ENCODE measurements at places on chromosomes 11 and 22. TPM values are rescaled to one million over a fixed set of nuclear protein-coding genes. Genes with fewer than 3 reads are reported as not detected.

- peak; percentile 56 for DNase-seq
Measured at GRCh38 chr11:75100314-75100713, 3.6 kb upstream of the OR2AT4 start.

GRCh38 chr11:32830796-32831195 is 1.1 kb downstream of the PRRG4 start:
- no peak for DNase-seq

Gene MS4A12
- total RNA-seq: not detected

GRCh38 chr11:72257570-72257969 is 13.6 kb upstream of the PHOX2A start:
- no peak for DNase-seq

GRCh38 chr11:12125609-12126149 is 15.3 kb downstream of the MICAL2 start:
- DNase-seq: no peak

Gene KRTAP5-10
- total RNA-seq: not detected

GRCh38 chr11:9619004-9619403 is 44.9 kb upstream of the SWAP70 start:
- no peak for DNase-seq

DNA sequence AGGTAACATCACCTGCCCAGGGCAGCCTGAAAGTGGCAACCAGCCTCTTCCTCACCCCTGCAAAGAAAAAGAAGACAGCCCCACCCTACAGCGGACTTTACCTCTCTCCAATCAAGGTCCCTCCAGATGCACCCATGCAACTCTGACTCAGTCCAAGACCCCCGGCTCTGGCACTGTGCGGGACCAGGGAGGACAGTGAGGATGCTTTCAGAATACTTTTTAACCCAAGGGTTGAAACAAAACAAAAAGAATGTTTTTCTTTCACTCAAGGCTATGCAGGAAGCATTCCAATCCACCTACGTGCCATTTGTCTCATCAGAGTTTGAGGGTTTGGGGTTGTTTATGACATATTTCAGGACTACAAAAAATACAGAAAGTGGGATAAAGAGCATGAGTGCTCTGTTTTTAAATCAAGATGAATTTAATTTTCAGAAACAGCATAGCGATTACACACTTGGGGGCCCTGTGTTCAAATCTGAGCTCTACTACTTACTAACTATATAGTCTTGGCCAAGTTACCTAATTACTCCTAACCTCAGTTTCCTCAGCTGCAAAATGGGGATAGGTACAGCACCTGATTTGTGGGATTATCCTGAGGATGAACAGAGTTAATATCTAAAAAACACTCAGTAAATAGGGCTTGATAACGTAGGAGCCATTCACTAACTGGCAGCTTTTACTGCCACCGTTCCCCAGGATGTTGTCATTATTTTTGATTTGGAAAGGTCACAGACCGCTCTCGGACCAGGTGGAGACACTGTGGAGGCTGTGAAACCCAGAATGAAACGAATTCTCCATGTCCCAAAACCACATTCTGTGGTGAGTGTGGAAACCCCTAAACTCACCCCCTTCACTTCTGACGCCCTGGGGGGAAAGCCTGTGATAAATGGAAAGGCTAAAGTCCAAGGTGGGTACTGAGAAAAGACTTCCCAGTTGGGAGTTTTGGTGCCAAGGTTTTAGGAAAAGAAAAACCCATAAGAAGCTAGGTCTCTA is 5.6 kb downstream of the PLAAT3 start:
- no peak for DNase-seq

- DNase-seq: peak; percentile 88
Measured at GRCh38 chr11:67613960-67614715, 7.4 kb downstream of the NDUFV1 start.

DNA sequence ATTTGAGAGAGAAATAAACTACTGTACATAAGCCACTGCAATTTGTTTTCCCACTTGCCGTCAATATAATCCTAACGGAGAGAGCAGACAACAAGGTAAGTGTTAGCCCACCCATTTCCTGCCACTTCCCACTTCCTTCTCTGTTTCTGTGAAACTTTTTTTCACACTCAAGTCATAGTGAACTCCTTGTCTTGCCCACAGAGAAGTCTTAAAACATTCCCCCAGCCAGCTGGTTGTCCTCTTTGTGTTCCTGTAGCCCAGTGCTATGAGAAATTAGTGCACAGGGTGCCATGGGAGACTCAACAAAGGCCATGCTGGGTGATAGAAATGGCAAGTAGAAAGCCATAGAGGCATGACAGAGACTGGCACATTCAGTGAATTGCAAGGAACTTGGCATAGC is 208.6 kb downstream of the BLID start:
- no peak for DNase-seq

Gene SGSM1
- total RNA-seq: 0.09 TPM

DNA sequence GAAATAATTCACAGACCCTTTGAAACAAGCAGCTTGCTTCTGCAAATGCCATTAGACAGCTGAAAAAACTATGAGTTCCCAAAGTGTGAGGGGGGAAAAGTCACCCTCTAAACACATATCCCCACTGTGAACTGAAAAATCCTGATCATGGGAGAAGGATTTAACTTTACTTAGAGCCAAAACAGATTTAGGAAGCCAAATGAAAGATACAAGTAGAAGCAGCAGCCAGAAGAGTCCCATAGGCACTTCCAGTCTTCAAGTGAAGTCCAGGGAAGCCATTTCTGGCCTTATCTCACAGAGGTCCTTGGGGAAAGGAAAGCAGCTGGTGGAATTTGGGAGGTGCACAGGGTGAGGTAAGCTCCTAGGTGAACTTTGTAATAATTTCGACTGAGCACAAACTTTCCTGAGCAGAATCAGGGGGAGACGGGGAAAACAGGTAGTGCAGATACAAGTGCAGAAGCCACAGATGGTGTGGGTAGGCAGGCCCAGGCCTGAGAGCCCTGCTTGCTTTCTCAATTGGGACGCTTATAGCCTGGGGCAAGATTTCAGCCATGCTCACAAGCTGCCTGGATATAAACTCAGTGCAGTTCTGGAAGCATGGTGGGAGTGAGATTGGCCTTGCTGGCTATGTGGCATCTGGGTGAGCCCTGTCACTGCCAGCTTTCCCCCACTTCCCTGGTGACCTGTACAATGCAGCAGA is 44.8 kb downstream of the GAS2 start:
- DNase-seq: no peak

Gene PLAAT5
- 0.26 TPM for total RNA-seq

- no peak for DNase-seq
Measured at GRCh38 chr22:44025171-44026065, 1.3 kb downstream of the PARVB start.

Gene KDM4D
- total RNA-seq: 1.3 TPM

Gene SCGB1D2
- total RNA-seq: not detected

GRCh38 chr22:24247011-24247507 is 2.2 kb upstream of the GGT5 start:
- DNase-seq: no peak

- no peak for DNase-seq
Measured at GRCh38 chr22:37626144-37626543, 13.3 kb upstream of the SH3BP1 start.

Gene NPTXR
- 2.4 TPM for total RNA-seq

Gene FGF19
- not detected for total RNA-seq

DNA sequence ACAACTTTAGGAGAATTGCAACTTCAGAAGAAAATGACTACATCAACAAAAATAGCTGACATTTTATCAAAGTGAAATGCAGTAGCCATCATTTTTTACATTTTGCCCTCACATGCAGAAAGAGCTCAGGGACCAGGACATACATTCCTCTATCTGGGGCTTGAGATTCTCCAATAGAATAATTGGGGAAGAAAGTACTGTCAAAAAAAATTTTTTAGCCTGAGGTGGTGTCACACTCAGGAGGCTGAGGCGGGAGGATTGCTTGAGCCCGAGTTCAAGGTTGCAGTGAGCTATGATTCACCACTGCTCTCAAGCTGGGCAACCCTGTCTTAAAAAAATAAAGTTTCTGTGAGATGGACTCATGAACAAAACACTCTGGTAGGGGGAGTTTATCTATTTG is 32.2 kb upstream of the DEPDC7 start:
- DNase-seq: no peak

GRCh38 chr22:48106715-48107259 is 1344.3 kb downstream of the TBC1D22A start:
- no peak for DNase-seq

Gene SMIM35
- 4.0 TPM for total RNA-seq

DNA sequence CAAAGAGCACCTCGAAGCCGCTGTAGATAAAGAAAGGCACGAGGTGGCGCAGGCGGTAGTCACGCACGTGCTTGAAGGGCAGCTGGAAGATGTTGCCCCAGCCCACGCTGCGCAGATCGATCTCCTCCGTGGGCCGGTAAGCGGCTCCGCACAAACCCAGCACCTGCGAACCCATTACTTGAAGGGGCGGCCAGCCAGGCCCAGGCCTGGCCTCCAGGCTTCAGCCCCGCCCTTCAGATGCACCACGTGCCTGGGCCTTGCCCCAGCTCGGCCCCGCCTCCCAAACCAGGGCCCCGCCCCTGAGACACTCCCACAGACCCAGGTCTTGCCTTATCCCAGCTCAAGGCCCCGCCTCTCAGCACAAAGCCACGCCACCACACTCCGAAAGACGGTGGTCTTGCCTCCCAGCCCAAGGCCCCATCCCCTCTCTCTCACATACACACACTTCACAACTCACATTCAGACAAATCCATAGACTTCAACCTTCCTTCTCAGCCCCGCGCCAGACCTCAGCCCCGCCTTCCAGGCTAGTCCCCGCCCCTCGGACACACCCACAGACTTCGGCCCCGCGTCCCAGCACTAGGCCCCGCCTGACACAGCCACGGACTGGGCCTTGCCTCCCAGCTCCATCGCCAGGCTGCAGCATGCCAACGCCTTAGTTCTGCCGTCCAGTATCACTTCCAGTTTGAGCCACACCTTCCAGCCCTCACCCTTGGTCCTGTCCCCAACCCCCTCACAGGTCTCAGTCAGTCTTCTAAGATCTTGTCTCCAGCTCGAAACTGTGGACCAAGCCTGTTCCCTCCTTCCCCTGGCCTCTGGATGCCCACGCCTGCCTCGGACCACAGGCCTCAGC is 7.0 kb downstream of the UNC93B1 start:
- DNase-seq: peak; percentile 67

Gene GDPD4
- total RNA-seq: not detected

GRCh38 chr22:34096770-34097169 is 176.5 kb upstream of the LARGE1 start:
- no peak for DNase-seq

GRCh38 chr11:11463405-11463804 is 110.4 kb upstream of the CSNK2A3 start:
- no peak for DNase-seq

DNA sequence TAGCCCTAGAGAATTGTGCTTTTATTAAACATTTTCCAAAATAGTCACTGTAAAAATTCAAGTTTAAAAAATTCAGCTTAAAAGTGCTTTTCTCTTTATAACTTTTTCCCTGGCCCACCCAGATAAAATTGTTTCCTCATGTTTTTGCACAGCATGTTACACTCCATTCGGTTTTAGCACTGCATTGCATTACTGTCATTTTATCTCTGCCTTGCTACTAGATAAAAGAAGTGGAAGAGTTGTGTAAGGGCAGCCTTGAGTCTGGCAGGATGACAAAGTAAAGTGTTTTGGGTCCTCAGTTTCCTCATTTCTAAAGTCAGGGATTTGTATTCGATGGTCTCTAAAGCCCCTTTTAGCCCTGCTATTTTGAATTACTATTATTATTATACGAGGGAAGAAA is 99.8 kb downstream of the ATM start:
- no peak for DNase-seq

Gene EIF4ENIF1
- total RNA-seq: 39.1 TPM

DNA sequence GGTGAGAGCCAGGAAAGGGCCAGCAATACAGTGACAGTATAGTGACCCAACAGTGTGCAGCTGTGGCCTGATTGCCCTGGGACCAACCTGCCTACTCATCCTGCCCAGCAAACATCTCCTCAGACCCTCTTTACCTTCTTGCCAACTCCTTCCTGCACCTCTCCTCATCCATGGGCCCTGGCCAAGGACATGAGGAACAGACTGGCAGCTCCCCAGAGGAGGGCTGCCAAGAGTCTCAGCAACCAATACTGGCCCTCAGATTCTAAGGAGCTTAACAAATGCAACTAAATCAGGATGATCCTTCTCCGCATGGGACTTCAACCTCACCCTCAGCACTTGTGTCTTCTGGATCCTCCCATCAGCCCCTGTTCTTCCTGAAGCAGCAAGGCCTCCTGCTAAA is 77.0 kb downstream of the RPL27A start:
- DNase-seq: no peak

DNA sequence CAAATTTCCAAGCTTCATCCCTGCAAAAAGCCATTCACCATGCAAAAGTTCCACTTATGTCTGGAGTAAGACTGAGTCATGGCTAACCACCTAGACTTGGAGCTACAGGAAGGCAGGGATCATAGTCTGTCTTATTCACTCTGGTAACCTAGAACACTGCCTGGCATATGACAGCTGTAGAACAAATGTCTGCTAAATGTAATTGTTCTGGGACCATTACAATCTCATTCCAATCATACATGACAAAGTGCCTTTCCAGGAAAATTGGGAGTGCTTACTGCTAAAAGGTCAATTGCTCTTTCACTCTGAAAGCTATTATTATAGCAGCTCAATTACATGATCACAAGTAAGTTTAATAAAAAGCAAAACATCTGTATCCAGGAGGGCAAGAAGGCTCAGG is 99.1 kb upstream of the CHRM4 start:
- DNase-seq: no peak

DNA sequence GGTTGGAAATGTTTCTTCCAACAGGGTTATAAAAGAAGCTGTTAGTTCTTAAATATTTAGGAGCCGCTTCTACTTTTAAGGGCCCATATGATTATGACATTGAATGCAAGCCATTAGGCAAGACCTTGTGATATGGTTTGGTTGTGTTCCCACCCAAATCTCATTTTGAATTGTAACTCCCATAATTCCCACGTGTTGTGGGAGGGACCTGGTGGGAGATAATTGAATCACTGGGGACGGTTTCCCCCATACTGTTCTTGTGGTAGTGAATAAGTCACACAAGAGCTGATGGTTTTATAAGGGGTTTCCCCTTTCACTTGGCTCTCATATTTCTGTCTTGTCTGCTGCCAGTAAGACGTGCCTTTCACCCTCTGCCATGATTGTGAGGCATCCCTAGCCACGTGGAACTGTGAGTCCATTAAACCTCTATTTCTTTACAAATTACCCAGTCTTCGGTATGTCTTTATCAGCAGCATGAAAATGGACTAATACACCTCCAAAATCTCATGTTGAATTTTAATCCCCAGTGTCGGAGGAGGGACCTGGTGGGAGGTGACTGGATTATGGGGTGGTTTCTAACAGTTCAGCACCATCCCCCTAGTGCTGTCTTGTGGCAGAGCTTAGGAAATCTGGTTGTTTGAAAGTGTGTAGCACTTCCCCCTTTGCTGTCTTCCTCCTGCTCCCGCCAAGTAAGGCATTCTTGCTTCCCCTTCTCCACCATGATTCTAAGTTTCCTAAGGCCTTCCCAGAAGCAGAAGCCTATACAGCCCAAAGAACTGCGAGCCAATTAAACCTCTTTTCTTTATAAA is 4.3 kb downstream of the CD59 start:
- DNase-seq: no peak

All from activated CD8-positive, alpha-beta memory T cell treated with anti-CD3 and anti-CD28 coated beads, Interleukin-2, amount 10 ng/mL, durations not matched to agents 7 days and 5 days (primary cell).